ENCODE measurements at places on chromosomes 1 and 21.
A peak's percentile ranks its signal among the peaks of the same experiment; 100 is the strongest.

DNA sequence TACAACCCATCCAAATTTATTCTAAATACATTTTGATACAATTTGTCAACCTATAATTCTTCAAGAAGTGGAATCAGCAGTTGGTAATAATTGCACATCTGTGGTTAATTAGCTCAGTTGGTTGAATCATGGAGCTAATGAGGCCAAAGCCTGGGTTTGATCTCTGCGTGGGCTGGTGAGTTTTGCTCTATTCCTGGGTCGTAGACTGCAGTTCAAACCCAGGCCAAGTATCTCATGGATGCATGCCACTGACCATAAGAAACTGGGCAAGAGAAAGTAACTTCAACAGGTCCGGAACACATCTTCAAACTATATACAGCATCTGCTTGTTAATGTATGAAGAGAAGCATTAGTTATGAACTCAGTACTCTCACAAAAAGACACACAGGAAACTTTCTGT lies 779.7 kb downstream of the USP25 start:
- H3K4me3 ChIP-seq = no peak overlapping the region
- no peak for DNase-seq
- no peak overlapping the region for H3K27ac ChIP-seq
- no peaks in the 10 kb centered on the region for H3K4me1 ChIP-seq
- H3K27me3 ChIP-seq = no peaks in the 10 kb centered on the region

DNA sequence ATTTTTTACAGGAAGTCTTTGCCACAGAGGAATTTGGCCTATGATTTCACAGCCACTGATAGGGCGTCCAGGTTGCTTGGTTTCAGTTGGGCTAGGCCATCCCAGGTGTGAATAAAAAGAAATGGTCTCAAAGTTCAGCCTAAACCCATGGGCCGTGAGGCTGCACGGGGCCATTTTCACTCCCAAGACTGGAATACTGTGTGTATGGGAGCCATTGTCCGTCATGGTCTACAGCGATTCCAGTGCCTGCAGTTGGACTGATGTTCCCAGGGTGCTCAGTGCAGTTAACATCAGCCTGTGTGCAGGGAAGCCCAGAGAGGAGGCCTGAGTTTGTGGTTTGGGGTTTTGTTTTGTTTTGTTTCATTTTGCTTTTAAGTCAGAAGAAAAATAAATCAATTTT lies 133.2 kb downstream of the ADSS2 start:
- no peaks in the 10 kb centered on the region for H3K27me3 ChIP-seq
- DNase-seq = no peak
- peak overlapping the region; percentile 49 for H3K27ac ChIP-seq

DNA sequence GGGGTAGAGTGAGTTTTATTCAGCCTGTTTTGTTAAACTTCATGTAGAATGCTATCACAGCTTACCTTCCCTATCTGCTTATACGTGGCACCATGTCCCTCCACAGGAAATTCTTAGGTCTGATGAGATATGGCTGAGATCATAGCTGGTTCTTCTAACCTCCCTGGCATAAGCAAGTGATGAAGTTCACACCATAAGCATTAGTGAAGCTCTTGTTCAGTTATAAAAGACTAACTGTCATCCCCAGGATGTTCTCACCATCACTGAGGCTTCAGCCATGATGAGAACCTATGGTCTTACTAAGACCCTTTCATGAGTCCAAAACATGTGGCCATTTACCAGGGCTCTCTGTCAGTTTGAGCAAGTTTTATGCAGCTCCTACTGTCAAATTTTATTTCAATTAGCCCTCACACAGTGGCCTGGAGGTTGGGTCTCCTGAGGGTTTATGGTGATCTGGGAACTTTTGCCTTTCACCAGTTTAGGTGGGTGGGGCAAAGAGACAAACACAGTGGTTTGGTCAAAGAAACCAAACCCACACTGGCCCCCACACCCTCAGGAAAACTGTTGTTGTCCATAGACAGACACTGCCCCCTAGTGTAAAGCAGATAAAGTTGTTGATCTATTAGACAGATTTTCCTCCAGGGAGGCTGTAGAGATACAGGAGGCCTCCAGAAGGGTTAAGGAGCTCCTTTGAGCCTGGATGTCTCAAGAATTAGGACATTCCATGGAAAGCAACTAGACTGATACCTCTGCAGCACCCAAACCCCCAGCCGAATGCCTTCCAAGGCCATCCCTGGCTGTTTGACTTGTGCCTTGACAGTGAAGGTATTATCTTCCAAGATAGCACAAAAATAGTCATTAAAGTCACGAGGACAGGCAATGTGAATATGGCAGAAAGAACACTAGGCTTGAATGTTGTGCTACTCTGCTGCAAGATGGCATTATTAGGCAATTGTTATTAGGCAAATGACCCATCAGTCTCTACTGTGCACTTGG lies 5.0 kb downstream of the SLC22A15 start:
- no peaks in the 10 kb centered on the region for H3K36me3 ChIP-seq
- H3K4me1 ChIP-seq = peaks cover 3% of the 10 kb centered on the region
- DNase-seq = no peak
- H3K27ac ChIP-seq = no peak overlapping the region
- H3K27me3 ChIP-seq = peaks cover 40% of the 10 kb centered on the region

GRCh38 chr1:3402258-3403010 lies 52.0 kb upstream of the ARHGEF16 start:
- no peak overlapping the region for H3K4me3 ChIP-seq
- H3K27ac ChIP-seq = no peak overlapping the region
- no peaks in the 10 kb centered on the region for H3K4me1 ChIP-seq
- H3K36me3 ChIP-seq = no peaks in the 10 kb centered on the region

DNA sequence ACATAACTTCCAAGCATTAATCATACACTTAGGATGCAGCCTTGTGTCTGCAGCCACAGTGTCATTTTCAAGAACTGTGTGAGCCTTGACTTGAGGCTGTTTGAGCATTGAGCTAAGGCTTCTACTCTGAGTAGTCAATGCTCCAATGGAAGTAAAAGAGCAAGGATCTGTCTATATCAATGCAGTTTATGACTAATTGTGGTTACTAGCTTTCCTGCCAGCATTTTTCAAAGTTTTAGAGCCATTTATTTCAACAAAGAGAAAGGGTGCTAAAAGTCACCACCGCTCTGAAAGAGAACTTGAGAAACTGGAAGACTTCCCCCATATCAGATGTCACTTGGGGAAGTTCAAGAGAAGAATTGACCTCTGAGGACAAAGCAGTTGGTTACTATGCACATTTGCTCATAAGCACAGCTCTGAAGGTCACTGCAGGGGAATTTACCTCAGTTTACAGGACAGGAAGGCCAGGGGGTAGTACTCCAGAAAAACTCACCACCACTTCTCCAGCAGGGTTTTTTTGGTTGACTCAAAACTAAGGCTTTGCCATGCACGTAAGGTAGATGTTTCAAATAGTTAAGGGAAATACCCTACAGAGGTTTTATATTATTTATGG lies 24.5 kb upstream of the RGS1 start:
- H3K4me1 ChIP-seq = peaks cover 50% of the 10 kb centered on the region
- no peaks in the 10 kb centered on the region for H3K27me3 ChIP-seq
- peak overlapping the region; percentile 70 for H3K27ac ChIP-seq
- H3K36me3 ChIP-seq = peaks cover 8% of the 10 kb centered on the region

DNA sequence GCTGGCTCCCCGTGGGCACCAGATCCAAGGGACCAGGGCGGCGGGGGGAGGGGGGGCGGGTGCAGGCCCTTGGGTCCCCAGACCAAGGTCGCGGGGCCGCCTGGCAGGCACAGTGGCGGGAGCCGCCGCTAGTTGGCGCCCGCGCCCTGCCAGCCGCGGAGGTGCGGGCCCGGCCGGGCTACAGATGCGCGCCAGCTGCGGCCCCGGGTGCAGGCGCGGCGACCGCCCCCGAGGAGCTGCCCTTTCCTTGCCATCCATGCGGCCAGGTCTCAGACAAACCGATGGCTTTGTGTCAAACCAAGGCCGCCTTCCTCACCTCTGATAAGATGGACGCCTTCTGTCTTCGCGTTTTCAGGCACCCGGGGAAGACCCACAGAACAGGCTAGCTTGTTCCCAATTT lies 2.2 kb upstream of the RUNX3 start:
- peaks cover 26% of the 10 kb centered on the region for H3K36me3 ChIP-seq
- H3K27ac ChIP-seq = peak overlapping the region; percentile 8
- no peaks in the 10 kb centered on the region for H3K27me3 ChIP-seq
- H3K4me1 ChIP-seq = peaks cover 32% of the 10 kb centered on the region
- DNase-seq = peak; percentile 67

DNA sequence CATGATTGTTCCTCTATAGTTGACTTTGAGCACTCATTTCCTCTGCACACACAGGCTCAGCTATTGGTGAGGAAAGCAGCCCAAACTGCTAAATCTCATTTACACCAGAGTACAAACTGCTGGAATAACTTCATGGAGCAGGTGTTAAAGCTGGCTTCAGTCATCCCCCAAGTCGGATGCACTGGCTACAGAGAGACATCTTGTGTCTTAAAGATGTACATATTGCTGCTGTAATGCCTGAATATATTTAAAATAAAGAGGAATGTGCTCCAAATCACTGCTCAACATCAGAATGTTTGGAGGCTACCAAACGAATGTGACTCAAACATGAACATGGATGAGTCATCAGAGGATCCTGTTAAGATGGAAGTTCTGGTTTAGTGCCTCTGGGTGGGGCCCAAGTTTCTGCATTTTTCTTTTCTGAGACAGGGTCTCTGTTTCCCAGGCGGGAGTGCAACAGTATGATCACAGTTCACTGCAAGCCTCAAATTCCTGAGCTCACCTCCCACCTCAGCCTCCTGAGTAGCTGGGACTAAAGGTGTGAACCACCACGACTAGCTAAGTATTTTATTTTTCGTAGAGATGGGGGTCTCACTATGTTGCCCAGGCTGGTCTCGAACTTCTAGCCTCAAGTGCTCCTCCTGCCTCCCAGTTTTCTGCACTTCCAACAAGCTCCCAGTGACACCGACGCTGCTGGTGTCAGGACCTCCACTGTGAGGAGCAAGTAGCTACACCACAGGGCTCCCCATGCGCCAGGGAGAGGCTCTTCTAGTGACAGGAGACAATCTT lies 79.0 kb upstream of the KRTAP19-8 start:
- H3K27me3 ChIP-seq = no peaks in the 10 kb centered on the region
- H3K4me1 ChIP-seq = peaks cover 24% of the 10 kb centered on the region
- peak overlapping the region; percentile 10 for H3K4me3 ChIP-seq
- no peak for DNase-seq
- H3K36me3 ChIP-seq = peaks cover 36% of the 10 kb centered on the region
- H3K27ac ChIP-seq = peak overlapping the region; percentile 44

DNA sequence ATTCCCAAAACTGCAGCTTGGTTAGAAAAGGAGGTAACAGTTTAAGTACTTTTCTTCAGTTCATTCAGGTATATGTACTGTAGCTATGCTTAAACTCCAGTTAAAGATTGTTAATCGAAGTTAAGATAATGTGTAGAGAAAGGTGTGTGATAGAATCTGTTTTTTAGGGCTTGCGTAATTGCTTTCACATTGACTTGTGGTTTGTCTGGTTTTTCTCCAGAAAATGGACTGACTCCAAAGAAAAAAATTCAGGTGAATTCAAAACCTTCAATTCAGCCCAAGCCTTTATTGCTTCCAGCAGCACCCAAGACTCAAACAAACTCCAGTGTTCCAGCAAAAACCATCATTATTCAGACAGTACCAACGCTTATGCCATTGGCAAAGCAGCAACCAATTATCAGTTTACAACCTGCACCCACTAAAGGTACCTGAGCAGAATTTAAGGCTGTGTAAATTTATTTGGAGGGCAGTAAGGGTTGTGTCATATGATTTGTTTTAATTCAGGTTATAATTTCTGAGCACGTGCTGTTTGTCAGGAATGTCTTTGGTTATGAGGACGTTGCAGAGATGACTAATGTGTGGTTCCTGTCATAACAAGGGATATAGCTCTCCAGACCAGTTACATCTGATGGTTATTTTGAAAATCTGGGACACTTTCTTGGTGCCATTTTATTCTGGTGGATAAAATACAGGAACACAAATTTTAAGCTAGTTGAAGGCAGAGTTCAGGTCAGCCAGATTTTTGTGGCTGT lies 26.0 kb downstream of the ATF6 start:
- peaks cover 53% of the 10 kb centered on the region for H3K36me3 ChIP-seq
- peak overlapping the region; percentile 60 for H3K4me3 ChIP-seq
- H3K27me3 ChIP-seq = no peaks in the 10 kb centered on the region
- no peak for DNase-seq

DNA sequence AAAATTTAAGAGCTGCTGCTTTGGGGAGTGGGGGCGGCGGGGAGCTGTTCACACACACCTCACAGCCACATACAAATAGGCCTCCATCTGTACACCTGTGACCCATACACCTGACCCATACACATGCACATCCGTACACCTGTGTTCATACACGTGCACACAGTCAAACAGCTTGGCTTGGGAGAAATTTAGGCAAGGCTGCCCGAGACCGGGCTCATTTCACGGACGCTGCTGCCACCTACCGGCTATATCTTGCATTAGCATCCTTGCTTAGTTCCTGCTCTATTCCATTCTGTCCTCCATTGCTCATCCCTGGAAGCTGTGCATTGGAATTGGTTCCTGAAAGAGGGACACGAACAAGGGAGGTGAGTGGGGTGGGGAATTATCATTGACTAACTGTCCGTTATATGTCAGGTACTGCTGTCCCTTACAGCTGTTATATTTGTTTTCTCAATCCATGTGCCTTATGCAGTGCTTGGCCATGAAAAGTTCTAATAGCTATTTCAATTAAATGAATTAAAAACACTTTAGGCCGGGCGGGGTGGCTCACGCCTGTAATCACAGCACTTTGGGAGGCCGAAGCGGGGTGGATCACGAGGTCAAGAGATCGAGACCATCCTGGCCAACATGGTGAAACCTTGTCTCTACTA lies 37.1 kb upstream of the EPB41 start:
- H3K4me3 ChIP-seq = no peak overlapping the region
- peaks cover 9% of the 10 kb centered on the region for H3K4me1 ChIP-seq
- DNase-seq = peak; percentile 60
- no peaks in the 10 kb centered on the region for H3K36me3 ChIP-seq

- peaks cover 20% of the 10 kb centered on the region for H3K4me1 ChIP-seq
- no peak overlapping the region for H3K4me3 ChIP-seq
- no peak overlapping the region for H3K27ac ChIP-seq
- peaks cover 4% of the 10 kb centered on the region for H3K36me3 ChIP-seq
Observed at GRCh38 chr1:197944485-197944884, 27.3 kb downstream of the LHX9 start.

DNA sequence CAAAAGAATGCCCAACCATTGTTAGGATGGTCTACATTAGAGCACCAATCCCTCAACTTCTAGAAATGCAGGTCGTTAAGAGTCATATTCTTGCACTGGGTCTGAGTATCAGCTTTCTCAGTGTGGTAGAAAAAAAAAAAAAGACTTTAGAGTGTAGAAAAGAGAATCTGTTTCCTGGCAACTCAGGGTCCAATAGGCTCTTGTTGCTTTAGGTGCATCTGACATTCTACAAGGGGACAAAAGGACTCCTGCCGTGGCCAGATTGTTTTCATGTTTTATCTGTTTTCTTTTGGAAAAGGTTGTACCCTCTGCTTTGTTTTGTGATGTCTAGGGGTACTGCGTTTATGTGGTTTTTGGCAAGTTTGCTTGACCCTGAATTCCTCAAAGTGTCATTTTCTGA lies 105.4 kb upstream of the KCNK2 start:
- no peaks in the 10 kb centered on the region for H3K27me3 ChIP-seq
- H3K27ac ChIP-seq = no peak overlapping the region
- H3K4me3 ChIP-seq = no peak overlapping the region
- no peak for DNase-seq
